ENCODE measurements at places on chromosomes 16 and 17. TPM values are rescaled to one million over a fixed set of nuclear protein-coding genes. Genes with fewer than 3 reads are reported as not detected.

- peak; percentile 15 for DNase-seq
Measured at GRCh38 chr16:58393138-58393504, 850 bp downstream of the GINS3 start.

GRCh38 chr17:56350592-56350991 lies 197.3 kb downstream of the ANKFN1 start:
- DNase-seq: no peak

DNA sequence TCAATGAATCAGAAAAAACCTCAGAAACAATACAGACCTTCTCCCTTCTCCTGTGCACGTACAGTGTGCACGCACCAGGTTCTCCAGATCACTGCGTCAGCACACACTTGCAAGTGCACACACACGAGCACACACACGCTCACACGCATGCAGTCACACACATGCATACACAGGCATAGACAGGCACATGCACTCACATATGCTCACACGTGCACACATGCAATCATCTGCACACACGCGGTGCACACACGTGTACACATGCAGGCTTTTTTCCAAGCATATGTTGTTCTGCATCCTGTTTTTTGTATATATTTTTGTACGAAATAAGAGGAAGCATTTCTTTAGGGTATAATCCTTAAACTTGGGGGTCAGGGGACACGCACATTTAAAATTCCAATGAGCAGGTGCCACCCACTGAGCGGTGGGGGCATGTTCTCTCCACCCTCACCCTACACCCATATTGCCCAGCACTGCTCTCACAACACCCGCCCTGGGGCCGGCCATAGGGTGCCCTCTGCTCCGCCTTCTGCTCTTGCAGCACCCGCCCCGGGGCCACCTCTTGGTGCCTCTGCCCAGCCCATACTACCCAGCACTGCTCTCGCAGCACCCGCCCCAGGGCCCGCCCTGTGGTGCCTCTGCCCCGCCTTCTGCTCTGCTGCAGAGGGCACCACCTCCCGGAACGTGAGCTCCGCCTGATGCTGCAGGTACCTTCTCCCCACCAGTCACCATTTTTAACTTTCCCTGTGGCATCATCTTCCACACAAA lies 20.9 kb downstream of the KLHDC4 start:
- no peak for DNase-seq

DNA sequence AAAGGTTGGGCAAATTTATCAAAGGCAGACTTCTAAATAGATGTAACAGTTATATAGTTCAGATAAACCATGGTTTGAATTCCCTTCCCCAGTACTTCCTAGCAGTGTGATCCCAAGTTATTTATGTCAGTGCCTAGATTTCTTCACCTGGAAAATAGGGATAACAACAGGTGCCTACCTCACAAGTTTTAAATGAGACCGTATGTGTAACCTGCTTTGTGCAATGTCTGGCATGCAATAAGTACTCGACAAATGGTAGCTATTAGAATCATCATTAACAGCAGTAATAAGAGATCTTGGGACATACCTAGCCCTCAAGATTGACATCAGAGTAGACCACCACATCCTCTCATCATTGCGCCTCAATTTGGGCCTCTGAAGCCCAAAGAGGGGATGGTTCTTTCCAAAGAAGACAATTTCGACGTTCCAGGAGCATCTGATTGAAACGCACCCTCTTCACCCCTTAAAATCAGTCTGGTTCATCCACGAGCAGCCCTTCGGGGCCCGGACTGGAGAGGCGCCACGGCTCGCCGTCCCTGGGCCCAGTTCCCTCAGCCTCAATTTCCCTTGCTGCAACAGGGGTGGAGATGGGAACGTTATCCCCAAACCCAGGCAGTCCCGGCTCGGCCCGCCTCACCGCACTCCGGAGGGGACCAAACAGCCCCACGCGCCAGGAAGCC lies 541 bp downstream of the ACACA start:
- DNase-seq: no peak

DNA sequence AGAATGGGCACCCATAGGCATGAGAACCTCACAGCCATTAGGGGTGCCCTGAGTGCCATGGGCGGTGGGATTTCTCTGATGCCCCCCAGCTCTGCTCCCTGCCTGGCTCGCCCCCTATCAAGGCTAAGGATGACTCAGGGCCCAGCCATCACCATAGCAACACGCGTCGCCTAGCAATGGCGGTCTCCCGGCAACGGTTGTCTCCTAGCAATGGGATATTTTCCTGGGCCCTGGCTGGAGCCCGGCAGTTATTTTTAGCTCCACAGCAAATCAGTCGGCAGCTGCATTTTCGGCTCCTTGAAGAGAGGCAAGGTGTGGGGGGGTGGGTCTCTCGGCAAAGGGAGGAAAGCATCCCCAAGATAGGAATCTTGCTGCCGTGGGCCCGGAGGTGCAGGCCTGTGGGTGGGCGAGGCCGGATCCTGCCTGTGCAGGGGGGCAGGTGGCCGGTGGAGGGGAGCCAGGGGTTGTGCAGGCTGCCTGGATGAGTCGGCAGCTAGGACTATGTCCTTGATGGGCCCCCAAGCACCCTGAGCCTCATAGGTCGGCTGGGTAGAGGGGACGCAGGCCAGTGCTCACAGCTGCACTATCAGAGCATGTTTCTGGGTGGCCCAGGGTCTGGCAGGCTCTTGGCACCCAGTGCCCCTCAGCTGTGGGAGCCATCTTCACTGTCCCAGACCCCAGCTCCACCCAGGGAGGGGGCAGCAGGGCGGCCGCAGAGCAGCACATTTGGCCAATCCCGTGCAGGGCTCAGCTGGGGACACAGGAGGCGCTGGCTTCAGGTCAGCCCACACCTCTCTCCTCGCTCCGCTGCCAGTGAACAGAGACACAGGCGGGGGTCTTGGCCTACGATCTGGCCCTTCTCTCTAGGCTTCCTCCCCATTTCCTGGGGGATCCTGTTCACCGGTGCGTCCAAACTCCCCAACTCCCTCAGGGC lies 4.2 kb upstream of the FBXL16 start:
- DNase-seq: peak; percentile 89

- peak; percentile 61 for DNase-seq
Measured at GRCh38 chr16:67719778-67720144, 645 bp upstream of the GFOD2 start.

- DNase-seq: no peak
Measured at GRCh38 chr16:24815021-24815420, 30.7 kb upstream of the SLC5A11 start.

DNA sequence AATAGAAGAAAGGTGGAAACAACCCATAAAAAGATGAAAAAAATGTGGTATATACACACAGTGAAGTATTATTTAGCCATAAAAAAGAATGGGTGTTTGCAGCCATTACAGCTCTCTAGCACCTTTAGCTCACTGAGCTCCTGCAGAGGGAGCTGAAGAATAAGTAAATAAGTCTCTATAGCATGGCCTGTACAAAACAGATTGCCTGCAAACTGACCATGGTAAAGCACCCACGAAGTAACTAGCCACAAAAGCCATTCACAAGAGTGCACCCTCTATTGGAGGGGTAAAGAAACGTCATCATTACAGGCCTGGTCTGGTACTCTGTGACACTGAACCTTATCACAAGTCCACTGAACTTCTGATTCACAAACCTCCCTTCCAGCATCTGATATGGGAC lies 76.3 kb downstream of the USP32 start:
- DNase-seq: no peak

DNA sequence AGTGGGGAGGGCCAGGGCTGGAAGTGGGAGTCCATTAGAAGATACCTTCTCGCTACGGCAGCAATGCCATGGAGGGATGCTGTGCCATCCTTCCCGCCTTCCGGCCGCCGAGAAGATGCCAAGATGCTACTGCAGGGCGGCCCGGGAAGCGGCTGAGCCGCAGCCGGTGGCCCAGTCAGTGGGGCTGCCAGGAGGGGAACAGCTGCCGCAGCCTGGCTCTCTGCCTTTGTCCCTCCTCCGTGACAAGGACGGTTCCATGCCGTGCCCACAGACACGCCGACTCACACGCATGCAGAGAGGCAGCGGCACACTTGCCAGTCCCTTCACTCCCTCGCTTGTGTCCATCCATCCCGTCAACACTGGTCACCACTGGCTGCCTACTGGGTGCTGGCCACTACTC lies 20.2 kb upstream of the NCBP3 start:
- peak; percentile 46 for DNase-seq

- DNase-seq: no peak
Measured at GRCh38 chr17:17924131-17924856, 47.9 kb downstream of the TOM1L2 start.

GRCh38 chr17:35890774-35891155 lies 10.6 kb upstream of the CCL5 start:
- no peak for DNase-seq

DNA sequence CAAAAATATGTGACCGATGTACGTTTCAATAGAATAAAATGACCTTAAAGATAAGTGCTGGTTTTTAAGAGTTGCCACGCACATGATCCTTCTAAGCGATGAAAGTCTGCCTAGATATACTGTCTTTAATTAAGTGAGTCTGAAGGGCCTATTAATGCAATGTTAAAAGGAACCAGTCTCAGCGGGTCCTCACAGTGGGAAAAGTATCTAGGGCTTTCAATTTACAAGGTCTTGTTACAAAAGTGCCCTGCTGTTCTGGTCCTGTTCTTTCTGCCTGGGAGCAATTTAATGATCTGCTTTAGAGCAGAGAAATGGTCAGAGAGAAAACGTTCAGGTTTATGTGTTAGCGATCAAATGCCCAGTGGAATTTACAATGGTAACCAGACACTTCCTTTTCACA lies 864.0 kb downstream of the KCNJ2 start:
- DNase-seq: no peak

DNA sequence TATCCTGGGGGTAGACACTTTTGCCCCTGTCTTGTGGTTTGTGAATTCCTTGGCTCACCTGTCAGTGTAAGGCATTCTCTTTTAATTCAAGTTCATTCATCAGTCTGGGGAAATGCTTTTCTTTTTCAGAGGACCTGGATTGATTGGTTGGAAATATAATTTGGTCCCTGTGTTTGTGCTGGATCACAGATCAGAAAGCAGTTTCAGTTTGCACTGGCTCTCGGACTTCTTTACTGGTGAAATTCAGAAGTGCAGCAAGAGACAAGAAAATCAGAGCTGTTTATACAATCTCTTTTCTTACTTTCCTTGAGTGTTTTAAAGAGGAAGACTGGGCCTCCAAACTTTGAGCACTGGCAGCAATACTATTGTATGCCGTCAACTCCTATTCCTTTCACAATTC lies 161.8 kb upstream of the KCNJ16 start:
- no peak for DNase-seq

DNA sequence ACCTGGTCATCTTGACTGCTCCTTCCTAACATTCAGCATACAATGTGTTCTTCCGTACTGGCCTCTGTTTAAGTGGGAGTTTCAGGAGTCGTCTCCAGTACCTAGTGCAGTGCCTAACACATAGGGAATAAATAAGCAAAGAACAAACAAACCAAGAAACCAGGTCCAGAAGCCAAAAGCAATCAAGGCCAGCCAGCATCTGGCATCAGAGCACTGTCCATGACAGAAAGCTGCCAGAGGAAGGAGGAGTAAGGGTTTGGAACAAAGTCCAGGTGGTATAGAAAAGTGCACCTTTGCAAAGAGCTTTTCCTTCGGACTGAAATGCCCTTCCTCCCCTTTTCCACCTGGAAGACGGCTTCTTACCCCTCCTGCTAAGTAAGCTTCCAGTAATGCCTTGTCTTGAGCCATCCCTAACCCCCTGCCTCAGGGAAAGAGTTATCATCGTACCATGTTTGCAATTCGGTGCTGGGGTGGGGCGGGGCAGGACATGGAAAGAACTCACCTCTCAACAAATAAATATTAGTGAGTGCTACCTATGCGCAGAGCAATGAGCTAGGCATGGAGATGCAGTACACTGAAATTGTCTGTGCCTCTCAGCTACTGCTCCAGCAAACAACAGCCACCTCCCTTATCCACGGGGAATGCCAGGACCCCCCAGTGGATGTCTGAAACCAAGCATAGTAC lies 47.6 kb downstream of the C17orf67 start:
- DNase-seq: no peak

- DNase-seq: peak; percentile 14
Measured at GRCh38 chr16:84178146-84178765, 8.6 kb downstream of the TAF1C start.

GRCh38 chr17:68435876-68436842 lies 21.1 kb downstream of the WIPI1 start:
- peak; percentile 19 for DNase-seq

GRCh38 chr16:14071576-14072271 lies 605 bp downstream of the MRTFB start:
- no peak for DNase-seq

SEPTIN1 gene
- total RNA-seq: not detected

ANKRD40CL gene
- not detected for total RNA-seq

UMOD gene
- not detected for total RNA-seq

HID1 gene
- 17.1 TPM for total RNA-seq

PDIA2 gene
- total RNA-seq: 11.4 TPM
